Glutamatergic neuron (in vitro differentiated cells): ENCODE measurements at places on chromosomes 1 and 21.

- no peak for DNase-seq
These were observed 27.8 kb upstream of the ZNF281 start for GRCh38 chr1:200437556-200438203.

DNA sequence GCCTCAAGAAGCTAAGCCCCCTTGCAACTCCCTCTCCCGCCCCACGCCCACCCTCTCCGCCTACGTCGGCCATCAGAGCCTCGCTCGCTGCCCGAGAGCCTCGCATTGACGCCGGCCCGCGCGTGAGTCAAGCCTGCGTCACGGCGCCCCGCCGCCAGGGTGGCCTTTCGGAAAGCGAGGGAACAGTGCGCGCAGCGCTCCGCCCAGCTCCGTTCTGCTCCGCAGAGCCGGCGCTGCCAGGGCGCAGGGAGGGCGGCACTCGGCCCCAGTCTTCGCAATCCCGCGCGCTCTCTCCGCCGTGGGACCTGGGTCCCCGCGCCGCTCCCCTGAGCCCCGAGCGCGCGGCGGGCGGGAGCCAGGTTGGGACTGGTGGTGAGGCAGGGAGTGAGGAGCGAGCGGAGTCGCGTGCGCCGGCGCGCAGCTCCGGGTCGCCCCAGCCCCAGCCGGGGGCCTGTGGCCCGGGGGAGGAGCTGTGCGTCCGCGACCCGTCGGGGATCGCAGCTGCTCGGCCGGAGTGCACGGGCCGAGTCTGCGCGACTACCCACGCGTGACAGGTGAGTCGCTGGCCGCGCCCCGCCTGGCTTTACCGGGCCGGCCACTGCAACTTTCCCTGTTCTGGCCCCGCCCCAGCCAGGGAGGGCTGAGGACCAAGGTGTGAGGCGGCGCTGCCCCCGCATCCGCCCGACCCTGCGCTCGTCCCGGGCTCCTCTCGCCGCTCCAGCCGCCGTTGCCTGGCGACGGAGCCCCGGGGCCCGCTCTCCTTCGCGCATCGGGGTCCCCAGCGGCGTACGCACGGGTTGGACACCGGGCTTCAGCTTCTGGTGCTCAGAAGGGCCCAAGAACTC lies at the start of gene SLC6A17:
SLC6A17 (plus strand) TSS at position 165 of the 845 bp plus-strand sequence. CDS start 16,436 bp downstream, outside the sequence.
- DNase-seq: peak; percentile 86

DNA sequence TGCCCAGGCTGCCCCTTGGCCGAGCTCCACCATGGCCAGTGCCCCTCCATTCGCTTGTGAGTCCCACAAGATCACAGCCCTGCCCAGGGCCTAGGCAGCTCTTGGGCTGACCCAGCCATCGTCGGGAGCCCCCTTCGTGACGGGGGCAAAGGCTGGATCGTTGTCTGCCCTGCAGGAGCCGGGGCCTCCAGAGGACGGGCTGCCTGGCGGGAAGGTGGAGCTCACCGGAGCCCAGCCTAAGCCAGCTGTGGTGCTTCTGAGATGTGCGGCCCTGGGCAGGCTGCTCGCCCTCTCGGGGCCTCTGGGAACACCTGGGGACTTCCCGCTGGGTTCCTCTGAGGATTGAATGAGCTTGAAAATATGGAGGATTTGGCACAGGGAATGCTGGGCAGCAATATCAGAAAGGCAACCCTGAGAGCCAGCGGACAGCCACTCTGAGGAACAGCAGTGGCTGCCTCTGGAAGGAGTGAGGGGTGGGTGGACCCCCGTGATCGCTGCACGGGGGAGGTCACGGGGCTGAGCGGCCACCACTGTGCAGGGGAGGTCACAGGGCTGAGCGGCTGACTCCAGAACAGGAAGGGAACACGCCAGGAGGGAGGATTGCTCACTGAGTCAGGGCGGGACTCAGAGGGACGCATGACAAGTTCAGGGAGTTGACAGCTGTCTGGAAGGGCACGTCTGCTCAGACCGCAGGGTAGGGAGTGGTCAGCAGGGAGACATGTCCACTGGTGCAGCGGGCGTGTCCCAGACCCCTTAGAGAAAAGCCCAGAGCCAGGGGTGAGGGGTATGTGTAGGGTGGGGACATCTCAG lies 19.3 kb downstream of the TP73 start:
- DNase-seq: peak; percentile 15

GRCh38 chr1:52877554-52877953 lies 35.0 kb downstream of the ZYG11A start:
- DNase-seq: no peak
